ENCODE measurements at places on chromosomes 6 and 20. TPM values are rescaled to one million over a fixed set of nuclear protein-coding genes. Genes with fewer than 3 reads are reported as not detected.

- no peaks in the 10 kb centered on the region for H3K36me3 ChIP-seq
- H3K4me3 ChIP-seq: no peak overlapping the region
- no peak overlapping the region for H3K27ac ChIP-seq
These were observed 549.8 kb downstream of the PRKN start for GRCh38 chr6:162177746-162178145.

- no peaks in the 10 kb centered on the region for H3K4me1 ChIP-seq
- no peaks in the 10 kb centered on the region for H3K27me3 ChIP-seq
- no peaks in the 10 kb centered on the region for H3K36me3 ChIP-seq
- no peak for DNase-seq
- no peak overlapping the region for H3K4me3 ChIP-seq
These were observed 141.0 kb upstream of the MLN start for GRCh38 chr6:33944686-33945411.

GRCh38 chr6:26223228-26223627, 136.0 kb downstream of the HFE start:
- H3K4me1 ChIP-seq: peaks cover 17% of the 10 kb centered on the region
- no peaks in the 10 kb centered on the region for H3K27me3 ChIP-seq
- H3K36me3 ChIP-seq: no peaks in the 10 kb centered on the region
- DNase-seq: no peak

GRCh38 chr20:63284544-63284949, 8.4 kb upstream of the COL20A1 start:
- DNase-seq: no peak
- H3K27ac ChIP-seq: no peak overlapping the region
- H3K36me3 ChIP-seq: peaks cover 7% of the 10 kb centered on the region

- DNase-seq: no peak
- H3K27me3 ChIP-seq: no peaks in the 10 kb centered on the region
- H3K4me3 ChIP-seq: no peak overlapping the region
- H3K4me1 ChIP-seq: no peaks in the 10 kb centered on the region
- no peak overlapping the region for H3K27ac ChIP-seq
These were observed 249.0 kb upstream of the OPRM1 start for GRCh38 chr6:153790048-153790447.

PTCRA gene
- total RNA-seq: not detected
